T-helper 17 cell (primary cell): ENCODE measurements at places on chromosomes 11 and 22.
A peak's percentile ranks its signal among the peaks of the same experiment; 100 is the strongest.

DNA sequence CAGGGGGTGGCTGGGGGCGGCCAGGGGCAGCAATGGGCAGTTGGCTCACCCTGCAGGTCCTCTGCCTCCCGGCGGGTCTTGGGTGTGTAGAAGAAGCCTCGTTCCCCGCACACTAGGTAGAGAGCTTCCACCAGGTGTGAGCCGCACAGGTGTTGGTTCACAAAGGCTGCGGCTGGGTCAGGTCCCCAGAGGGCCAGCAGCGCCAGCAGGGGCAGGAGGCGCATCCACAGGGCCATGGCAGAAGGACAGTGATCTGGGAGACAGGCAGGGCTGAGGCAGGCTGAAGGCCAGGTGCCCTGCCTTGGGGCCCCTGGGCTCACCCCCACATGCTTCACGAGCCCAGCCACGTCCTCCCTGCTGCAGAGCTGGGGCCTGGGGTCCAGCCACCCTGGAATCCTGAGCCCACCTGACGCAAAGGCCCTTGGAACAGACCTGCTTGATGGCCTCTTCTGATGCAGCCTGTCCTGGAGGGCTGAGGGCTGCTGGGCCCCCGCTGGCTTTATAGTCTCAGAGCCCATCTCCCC, at the start of gene INS:
INS (minus strand) TSS at position 474 of the 524 bp plus-strand sequence; CDS start at position 236, 238 bp downstream.
- DNase-seq = no peak

- no peak for DNase-seq
Measured at GRCh38 chr11:70869054-70869453, 383.3 kb downstream of the SHANK2 start.

DNA sequence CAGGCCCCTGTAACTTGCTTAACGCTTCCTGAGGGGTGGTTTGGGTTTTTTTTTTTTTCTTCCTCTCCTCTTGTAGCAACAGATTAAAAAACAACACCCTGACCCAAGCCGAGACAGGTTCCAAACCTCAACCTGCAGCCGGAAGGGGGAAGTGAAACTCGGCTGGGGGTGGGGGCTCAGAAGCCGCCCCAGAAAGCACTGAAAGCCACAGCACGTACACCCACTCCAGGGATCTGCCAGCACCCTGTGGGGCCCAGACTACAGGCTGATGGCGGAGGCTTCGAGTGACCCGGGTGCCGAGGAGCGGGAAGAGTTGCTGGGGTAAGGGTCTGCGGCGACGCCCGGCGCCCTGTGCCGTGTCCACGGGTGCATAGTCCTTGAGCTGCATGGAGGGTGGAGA, at the start of gene LSP1:
LSP1 (plus strand) TSS at position 208 of the 400 bp plus-strand sequence; CDS start at position 269, 61 bp downstream.
- peak; percentile 51 for DNase-seq

DNA sequence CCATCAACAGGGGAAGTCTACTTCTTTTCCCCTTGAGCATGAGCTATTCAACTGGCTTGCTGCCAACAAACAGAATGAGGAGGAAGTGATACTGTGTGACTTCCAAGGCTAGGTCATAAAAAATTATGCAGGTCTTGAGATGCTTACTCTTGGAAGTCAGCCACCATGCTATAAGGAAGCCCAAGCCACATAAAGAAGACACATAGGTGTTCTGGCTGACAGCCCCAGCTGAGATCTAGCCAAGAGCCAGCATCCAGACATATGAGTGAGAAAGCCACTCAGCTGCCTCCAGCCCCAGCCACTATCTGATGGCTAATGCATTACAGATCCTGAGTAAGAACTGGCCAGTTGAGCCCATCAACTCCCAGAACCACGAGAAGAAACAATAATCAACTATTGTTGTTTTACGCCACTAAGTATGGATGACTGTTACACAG, 31.0 kb upstream of the PPP2R1B start:
- no peak for DNase-seq

DNA sequence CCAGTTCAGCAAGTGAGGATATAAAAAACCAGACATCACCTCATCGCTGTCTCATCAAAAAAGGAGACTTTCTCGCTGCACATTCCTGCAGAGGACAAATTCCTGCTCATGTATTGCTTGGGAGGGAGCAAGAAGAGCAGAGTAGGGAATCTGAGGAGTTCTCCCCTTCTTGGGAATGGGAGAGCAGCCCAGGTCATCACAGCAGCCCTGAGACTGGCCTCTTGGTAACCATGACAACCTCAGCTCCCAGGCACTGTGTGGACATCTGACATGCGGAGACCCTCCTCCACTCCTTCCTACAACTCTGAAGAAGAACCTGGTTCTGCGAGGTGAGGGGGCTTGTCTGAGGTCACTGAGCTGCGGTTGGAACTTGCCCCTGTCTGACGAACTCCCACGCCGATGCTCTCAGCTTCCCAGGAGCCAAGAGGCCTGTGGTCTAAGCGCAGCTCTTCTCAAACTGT, 17.9 kb downstream of the RFPL1 start:
- no peak for DNase-seq

DNA sequence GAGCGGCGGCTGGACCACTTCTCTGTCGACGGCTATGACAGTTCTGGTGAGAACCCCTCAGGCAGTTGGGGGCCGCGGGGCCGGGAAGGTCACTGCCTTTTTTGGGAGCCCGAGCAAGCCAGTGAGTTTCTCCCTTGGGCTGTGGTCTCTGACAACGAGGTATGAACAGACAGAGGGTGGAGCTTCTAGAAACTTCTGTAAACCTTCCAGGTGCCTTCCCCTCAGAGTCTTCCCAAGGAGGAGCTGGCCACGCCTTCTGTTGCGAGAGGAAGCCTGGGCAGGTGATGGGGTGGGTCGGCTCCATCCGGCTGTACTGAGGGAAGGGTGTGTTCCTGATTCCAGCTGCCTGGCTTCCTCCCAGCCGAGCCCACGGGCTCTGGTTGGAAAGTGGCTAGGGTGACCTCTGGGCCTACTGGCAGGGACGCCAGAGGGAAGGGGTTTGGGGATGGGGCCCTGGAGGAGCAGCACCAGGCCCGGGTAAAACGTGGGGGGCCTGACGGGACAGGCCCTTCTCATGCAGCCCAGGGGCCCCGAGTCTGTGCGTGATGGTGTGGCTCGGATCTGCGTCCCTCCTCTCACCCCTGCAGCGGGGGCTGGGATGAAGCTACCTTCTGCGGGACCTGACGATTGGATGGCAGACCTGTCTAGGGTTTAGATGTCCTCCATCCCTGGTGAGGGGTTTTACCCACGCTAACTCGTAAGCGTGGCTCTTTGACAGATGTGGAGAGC, 110.8 kb downstream of the KCNQ1OT1 start:
- DNase-seq = peak; percentile 3

DNA sequence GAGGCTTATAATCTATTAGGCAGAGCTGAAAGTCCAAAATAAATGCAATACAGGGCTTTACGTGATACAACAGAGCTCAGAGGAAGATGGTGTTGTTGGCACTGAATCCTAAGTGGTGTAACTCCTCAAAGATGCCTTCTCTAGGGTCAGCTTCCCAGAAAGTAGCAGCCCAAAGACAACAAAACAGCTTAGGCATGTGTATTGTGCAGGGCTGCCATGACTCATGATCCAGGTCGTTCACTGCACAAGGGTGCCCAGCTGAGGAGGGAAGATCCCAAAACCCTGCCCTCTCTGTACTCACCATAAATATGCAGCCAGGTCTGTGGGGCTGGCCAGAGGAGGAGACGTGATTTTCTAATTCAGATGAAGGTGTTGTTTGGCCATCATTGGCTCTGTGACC, 59.4 kb upstream of the NNMT start:
- no peak for DNase-seq

DNA sequence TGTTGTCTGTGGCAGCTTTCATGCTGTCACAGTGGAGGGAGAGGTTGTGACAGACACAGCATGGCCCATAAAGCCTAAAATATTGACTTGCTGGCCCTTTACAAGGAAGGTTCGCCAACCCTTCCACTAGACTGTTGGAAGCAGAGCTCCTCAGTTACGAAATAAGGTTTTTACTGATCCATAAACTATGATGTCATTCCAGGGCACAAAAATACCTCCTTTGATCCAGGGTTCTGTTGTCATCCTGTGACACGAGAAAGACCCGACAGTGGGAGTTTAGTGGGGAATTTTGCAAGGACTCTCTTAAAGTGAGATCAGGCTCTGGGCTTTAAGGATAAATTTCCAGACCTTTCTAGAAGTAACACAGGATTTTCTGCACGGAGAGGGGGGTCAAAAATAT, 15.7 kb downstream of the BARX2 start:
- no peak for DNase-seq

DNA sequence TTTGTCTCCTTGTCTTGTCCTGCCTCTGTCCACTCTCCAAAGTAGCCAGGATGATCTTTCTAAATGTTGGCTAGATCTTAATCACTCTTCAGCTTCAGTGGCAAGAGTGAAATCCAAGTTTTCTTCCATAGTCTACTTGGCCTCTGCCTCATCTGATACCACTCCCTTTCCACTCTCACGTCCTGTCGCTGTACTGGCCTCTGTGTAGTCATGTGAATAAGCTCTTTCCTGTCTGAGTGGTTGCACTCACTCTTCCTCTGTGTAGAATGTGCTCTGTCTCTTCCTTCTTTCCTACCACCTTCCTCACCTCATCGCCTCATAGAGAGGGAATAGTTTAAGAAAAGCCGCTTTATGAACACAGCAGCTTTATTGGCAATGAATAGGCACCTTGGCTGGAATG, 86.5 kb downstream of the WNT11 start:
- no peak for DNase-seq

DNA sequence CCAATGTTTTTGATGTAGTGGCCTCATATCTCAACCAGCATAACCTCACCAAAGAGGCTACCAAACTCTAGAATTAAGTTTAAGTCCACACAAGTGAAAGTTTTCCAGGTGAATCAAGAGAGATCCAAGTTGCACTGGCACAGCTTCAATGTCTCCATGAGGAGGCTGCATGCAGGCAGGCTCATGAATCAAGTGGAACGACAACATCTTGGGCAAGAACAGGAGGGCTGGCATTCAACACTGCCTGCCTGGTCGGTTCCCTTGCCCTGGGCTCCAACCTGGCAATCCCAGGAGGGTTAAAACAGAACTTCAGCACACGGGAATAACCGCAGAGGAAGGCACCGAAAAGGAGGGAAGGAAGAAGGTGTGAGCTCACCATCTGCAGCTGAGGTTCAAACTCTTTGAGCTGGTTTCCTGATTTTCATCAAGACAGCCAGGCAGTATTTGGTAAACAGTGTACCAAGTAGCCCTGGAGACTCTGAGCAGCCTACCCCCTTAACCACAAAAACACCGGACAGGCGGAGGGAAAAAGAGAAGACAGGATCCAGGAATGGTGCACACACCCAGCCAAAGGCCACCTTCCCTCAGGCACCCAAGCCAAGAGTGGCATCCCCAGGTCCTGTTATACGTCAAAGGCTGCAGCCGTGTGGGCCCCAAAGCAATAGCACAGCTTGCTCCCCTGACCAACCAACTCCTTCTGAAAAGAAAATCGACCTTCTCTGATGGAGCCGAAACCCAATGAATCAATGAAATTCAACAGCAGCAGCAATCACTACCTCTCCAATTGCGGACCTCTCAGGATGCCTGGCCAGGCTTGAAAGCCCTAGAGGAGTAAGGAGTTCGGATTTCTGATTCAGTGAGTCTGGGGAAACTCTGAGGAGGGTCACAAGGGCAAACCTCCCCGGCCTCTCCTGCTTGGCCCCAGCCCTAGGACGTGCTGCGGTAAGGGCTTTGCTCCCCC, 1.3 kb downstream of the PACSIN2 start:
- peak; percentile 40 for DNase-seq

DNA sequence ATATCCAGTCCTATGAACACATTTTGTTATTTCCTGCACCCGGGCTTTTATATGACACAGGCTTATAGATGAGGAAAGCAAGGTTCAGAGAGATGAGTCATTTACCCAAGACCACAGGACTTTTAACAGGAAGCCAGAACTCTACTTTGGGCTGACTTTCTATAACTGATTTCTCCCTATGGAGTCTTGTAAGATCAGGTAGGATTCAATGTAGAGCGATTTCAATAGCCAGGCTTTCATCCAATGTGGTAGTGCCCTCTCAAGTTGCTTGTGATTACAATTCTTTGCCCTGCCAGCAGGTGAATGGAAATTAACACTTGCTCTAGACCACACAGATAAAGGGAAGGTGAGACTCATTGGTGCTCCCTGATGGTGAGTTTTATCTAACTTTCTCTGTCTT, 378.3 kb downstream of the INSC start:
- no peak for DNase-seq

GRCh38 chr11:111720801-111721494, 45.2 kb downstream of the PPP2R1B start:
- DNase-seq = no peak

DNA sequence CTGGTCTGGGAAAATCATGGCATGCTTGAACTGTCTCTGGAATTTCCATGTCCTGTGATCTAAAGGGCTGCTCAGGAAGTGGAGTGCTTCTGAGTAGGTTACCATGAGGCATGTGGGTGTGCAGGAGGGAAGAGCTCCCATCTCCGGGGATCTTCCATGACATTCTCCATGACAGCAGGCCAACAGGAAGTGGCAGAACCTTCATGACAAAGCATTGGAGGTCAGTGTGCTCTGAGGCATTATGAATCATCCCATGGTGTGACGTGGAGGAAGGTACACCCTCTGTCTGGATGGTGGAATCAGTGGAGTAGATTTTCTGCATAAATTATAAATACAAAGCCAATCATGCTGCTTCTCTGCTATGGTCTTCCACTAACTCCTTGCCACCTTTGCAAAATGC, 139.6 kb upstream of the E2F8 start:
- no peak for DNase-seq

- no peak for DNase-seq
Measured at GRCh38 chr11:75505916-75506692, 19.6 kb downstream of the GDPD5 start.

DNA sequence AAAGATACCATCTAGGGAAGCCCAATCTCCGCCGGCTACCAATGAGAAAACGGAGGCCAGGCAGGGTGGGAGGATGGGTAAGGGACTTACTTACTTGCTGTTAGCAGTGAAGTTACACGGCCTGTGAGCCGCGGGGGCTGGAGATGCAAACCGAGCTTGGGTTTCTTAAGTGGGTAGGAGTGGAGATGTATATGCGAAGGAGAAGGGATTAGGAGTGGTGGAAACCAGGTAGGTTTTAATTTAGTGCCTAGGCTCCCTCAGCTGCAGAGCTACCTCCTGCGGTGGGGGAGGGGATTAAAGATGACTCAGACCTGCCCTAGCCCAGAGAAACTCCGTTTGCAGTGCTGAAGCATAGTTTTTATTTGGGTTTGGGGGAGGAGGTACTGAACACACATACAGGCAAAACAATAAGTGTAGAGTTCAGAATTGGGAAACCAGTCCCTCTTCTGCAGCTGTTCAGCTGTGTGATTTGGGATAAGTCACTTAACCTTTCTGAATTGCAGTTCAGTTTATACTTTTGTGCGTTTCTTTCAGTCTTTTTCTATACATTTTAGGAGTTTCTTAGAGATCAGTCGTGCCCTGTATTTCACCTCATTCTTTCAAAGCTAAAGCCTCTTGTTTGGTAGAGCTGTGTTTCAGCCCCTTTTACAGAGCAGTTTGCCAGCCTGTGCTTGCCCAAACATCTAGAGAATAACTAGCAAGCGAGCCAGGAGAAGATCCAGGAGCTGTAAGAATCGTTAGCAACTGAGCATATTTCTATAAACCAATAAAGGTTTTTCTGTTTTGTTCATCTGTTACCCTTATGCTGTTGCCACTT, 596 bp upstream of the TNRC6B start:
- DNase-seq = peak; percentile 31

- DNase-seq = no peak
Measured at GRCh38 chr11:87432022-87432421, 394.3 kb downstream of the TMEM135 start.
